ENCODE measurements at places on chromosomes 1 and 21.

DNA sequence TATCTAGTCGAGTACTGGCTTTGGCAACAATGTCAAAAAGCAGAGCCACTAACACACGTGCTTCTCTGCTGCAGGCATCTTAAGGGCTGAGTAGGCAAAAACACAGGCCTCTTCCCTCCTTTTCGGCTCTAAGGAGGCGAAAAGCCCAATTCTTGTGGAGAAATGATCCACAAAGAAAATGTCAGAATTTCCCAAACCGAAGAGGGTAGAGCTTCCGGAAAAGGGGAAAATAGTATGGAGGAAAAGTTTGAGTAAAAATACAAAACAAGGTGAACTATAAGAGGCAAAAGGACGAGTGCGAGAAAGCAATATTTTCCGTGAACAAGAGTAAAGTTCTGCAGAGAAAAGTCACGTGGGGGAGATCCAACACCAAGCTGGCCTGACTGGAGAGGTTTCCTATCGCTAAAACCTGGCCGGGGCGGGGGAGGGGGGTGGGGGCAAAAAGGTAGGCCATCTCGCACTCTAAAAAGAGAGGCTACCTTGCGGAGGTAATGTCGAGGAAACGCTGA, 551 bp downstream of the ZRANB2 start:
- DNase-seq = no peak

DNA sequence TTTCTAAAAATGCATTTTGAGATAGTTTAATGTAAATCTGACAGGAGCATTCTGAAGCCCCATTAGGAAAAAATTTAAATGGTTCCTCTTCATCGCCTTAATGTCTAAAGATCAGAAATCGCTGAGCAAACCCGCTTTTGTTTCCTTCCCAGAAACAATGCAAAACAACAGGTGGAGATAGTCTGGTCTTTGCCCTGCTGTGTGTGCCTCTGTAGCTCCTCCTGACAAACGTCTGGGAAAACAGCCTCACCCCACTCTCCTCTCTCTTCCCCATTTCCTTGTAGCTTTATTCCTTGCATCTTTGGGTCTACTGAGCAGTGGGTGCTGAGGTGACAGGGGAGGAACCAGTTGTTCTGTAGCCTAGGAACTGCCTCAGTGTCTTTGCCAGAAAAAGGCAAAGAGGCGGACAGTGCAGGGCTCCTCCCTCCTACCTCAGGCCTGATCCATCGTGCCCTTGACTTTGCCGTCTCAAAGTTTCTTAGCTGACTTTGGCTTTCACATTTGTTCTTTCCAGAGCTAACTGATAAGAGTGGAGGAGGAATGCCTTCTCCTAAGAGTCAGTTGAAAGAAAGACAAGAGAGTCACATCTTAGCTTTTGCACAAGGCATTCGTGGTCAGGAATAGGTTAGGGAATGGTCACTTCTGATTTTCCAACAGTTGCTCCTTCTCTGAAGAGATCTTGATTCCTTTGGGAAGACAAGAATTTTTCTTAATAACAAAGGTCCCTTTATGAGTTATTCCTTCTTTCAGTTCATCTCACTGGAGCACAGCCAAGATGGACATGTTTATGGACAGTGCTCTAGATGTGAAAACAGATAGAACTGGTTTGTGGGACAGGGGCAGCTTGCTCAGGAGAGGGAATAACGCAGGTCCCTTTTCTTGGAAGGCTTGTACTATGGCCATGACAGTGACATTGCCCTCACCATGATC, 24.9 kb downstream of the SYT11 start:
- DNase-seq = no peak

DNA sequence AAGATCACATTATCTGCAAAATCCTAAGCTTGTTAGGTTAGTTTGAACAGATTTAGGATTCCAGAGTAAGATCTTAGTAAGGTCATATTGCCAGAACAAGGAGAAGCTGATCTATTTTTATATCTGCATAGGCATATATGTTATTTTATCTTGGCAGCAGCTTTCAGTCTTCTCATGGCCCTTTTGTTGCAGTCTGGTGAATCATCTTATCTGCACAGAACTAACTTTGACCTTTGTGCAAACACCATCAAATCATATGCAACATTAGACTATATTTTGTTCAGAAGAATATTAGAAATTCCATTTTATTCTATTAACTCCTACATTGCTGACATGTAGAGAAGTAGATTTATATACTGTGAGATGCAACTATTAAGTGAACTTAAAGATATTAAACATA, 107.3 kb downstream of the CLEC20A start:
- DNase-seq = no peak

DNA sequence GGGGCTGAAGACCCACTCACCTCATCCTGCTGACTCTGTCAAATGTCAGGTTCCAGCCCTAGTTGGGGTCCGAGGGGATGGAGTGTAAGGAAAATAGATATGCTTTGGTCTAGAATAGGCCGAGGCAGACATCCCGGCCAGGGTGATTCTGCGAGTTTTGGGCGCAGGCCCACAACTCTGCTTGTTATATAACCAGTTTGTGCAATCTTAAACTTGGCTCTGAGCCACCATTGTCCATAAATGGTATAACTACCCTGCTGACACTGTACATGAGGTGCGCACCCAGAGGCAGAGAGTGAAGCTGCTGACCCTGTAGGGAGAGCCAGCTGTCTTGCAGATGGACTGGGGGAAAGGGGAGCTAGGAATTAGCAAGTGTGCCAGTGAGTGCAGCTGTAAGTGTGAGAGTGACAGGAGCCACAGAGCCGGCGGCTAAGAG, 1388.8 kb downstream of the AMY1C start:
- DNase-seq = no peak

- no peak for DNase-seq
These were observed 36.3 kb downstream of the GPR161 start for GRCh38 chr1:168100315-168101002.

DNA sequence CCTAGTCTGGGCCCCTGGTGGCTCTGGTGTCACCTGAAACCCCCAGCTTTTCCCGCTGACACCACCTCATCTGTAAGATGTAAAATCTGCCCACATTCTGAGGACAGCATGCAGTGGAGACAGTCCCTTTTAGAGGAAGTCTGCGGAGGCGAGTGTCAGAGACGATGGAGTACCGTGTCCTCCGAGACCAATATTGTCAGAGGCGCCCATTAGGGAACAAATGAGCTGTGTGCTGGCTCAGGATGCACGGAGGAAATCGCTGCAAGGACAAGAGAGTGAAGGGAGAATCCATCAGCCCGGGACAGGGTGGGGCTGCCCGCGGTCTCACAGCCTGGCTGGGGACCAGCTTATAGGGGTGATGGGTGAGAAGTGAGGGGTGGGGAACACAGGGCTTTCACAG, 214.8 kb downstream of the MATN1 start:
- no peak for DNase-seq

- peak; percentile 82 for DNase-seq
These were observed 7.6 kb downstream of the CYP4B1 start for GRCh38 chr1:46806196-46807020.

GRCh38 chr21:33899199-33899598, 16.4 kb downstream of the ATP5PO start:
- DNase-seq = no peak

DNA sequence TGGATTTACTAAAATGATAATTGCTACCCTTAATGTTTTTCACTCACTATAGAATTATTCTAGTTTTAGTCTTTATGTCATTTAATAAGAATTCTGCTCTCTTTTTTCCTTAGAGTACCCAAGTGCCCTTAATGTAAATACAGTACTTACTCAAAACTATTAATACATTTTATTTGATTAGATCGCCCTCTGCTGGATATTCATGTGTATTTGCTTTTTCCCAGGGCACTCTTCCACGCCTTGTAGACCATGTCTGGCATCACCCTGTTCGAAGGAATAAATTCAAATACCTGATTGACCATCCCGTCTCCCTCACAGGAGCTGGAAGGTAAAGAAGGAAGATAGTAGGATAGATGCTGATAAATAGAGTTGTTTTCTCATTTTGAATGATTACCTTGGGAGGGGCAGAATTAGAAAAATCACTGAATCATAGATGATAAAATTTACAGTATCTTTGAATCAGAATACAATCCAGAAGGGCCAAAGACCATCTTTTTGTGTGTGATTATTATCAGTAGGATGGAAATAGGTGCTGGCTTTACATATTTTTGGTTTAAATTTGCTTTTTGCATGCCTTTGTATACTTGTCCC, 4.1 kb downstream of the AXDND1 start:
- DNase-seq = peak; percentile 65

- DNase-seq = peak; percentile 78
These were observed 10.0 kb upstream of the ARHGAP29 start for GRCh38 chr1:94247138-94248094.

GRCh38 chr21:24420689-24421088, 1186.6 kb downstream of the MRPL39 start:
- no peak for DNase-seq

GRCh38 chr1:86537928-86538695, 8.8 kb upstream of the CLCA4 start:
- DNase-seq = no peak

DNA sequence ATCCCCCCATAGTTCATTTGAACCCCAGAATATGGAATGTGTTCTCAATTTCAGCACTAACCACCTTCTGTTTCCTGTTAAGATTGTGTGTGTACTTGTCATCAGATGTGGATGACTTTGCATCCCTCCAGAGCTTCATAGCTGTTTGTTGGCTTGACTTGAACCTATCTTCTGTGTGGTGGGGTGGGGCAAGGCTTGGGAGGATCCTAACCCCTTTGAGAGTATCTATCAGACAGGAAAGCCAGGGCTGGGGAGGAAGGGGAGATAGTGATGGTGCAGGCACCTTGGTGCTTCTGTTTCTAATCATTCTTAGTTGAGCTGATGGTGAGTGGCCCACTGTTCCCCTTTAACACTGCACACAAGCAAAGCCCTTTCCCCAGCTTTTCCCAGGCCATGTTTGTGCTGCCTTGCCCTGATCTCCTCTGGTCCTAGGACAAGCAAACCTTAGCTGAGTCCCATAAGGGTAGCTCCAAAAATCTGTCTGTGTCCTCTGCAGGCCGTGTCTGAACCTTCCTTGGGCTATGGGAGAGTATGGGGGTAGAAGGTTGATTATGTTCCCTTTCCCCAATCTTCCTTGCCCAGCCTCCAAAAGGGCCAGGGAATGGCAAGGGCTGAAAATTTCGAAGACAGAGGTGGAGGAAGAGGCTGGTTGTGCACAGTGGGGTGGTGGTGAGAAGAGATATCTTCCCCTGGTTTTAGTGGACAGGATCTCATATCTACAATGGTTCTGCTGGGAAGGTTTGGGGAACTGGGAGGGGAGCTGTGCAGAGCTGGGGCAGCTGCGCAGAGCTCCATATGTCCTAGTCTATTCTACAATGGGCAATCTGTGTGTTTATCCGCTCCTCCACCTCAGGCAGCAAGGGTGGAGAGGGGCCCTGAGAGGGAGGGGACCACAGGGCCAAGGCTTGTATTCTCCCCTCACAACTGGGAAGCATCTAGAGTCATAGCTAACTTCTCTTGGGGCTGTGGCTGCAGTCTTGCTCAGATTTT, 1.4 kb downstream of the NHLH1 start:
- no peak for DNase-seq

DNA sequence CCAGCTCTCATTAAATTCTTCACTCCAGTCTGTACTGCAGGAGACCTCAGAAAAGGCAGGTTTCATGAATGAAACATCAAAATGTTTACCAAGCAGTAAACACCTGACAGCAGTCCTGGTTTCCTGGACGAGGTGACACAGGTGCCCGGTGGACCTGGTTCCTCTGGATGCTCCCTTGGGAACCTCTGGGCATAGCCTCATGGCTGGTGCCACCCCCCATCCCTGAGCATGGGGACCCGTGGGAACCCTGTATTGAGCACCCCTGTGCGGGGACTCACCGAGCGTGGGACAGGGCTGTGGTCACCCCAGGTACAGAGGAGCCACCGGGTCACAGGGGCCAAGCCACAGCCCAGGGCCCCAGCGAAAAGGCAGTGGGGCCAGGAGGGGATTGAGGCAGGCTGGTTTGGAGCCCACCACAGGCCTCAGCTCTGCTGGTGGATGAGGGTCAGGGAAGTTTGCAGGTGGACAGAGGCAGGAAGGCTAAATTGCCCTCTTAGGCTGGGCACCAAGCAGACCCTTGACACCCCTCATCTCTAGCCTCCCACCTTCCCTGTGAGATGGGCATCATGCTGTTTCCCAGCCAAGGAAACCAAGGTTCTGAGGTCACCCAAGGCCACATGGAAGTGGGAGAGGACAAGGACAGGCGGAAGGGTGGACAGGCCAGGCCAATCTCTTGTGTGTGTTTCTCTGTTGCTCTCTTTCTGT, 158.4 kb downstream of the PTPRU start:
- no peak for DNase-seq

DNA sequence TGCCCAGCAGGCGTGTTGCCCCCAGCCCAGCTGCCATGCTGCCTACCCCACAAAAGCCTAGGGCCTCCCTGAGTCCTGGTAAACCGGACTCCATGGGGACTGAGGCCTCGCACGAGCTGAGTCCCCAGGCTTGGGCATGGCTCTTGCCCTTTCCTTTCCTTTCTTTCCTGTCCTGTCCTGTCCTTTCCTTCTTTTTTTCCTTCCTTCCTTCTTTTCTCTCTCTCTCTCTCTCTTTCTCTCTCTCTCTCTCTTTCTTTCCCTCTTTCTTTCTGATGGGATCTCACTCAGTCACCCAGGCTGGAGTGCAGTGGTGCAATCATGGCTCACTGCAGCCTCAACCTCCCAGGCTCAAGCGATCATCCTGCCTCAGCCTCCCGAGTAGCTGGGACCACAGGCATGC, 104.4 kb downstream of the SPSB1 start:
- no peak for DNase-seq

GRCh38 chr1:66206563-66207144, 327.3 kb upstream of the SGIP1 start:
- DNase-seq = no peak

- no peak for DNase-seq
These were observed 738 bp upstream of the CDC42BPA start for GRCh38 chr1:227318853-227319607.

DNA sequence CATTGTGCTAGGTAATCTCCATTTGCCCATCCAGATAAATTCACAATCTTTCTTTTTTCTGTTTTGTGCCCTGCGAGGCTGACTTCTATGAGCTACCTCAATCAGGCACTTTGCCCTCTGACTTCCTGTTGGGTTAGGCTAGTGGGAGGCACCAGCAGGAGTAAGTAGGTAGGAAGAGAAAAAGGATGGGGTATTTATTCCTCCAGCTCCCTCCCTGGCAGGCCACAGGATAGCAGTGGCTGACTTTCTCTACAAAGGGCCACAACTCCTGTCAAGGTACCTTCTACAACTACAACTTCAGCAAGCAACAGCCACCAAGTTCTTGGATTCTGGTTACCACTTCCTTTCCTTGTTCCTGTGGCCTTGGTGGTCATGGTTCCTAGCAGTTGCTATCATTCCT, 18.8 kb upstream of the GORAB start:
- no peak for DNase-seq

DNA sequence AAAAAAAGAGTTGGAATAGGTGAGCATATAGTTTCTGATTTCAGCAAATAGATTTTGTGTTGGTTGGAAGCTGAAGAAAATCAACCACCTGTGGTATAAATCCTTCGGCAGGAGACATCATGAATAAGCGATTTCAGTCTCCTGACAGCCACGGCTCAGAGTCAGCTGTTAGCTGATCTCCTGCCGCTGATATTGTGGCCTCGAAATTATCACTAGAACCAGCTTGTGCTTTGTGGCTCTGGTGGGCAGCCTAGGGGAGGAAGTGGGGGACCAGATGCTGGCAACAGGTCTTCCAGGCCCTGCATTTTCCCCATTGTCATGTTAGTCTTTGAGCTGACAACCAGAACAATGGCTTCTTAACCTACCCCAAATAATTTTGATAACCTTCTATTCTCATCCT, 842 bp upstream of the GCSAML start:
- no peak for DNase-seq
